ENCODE measurements at places on chromosomes 5 and 9.
A peak's percentile ranks its signal among the peaks of the same experiment; 100 is the strongest.

- no peak for DNase-seq
Measured at GRCh38 chr9:126802318-126803059, 2.4 kb upstream of the ZBTB43 start.

DNA sequence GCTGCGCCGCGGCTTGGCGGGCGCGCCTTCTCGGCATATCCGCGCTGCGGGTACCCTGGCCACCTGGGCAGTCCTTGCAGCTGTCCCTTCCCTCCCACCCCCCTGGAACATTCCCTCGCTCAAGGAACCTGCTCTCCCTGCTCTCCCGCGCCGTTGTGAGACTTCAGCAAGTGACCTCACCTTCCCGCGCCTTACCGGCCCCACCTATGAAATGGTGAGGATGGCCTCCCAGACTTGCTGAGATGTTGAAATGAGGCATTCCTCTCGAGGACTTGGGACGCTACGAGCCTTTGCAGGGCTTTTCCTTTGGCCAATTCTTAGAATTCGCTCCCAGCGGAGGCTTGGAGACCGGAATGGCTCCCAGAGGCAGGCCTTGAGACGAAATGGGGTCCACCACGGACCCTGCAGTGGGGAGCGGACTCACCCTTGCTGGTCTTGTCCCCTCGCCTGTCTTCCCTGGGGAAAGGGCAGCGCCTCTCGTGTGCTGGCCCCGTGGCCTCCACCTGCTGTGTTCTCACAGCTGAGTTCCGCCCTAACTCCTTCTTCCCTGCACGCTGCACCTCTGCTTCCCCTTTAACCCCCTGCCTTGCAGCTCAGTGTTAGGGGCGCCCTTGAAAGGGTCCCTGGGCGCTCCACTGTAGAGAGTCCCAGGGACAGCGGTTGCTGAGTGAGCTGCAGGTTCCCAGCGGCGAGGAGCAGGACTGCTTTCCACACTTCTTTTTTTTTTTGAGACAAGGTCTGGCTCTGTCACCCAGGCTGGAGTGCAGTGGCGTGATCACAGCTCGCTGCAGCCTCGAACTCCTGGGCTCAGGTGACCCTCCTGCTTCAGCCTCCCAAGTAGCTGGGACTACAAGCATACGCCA lies 907 bp downstream of the HMCN2 start:
- no peak for DNase-seq

- peak; percentile 14 for DNase-seq
Measured at GRCh38 chr5:116084287-116084691, 536 bp upstream of the COMMD10 start.

GRCh38 chr5:108398964-108399363 lies 17.1 kb upstream of the FBXL17 start:
- no peak for DNase-seq

DNA sequence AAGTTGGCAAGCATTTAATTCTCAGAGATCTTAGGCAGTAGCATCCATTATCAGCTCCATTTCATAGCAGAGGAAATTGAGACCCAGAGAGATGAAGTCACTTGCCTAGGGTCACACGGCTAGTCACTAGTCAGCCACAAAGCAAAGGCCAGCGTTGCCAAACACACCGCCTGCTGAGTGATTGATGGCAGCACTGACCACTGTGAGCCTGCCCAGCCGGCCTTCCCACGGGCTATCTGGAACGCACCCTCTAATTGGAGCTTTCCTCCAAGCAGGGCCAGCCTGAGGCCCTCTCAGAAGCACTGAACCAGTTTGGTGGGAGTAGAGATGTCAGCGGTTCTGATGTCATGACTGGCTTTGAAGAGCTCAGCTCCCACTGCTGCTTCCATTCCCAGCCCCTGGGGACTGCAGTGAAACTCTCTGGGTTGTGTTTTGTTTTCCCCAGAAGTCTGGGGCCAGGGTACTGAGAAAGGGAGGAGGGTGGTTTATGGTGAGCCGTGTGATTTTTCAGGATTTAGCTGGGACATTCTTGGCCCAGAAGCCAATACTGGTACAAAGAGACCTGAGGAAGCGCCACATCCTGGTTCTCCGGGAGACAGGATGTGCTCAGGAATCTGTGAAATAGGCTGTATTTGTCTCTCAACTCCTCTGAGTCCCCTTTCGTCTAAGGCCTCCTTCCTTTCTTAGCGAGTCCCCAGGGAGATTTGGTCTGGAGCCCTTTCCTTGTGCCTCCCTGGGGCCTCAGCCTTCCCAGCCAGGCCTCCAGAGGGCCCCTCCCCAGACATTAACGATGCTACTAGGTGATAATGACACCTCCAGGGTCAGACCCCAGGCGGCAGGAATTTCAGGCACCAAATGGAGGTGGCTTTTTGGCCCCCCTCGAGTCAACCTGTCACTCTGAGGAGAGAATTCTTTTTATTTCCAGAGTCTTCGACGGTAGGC lies 44.5 kb downstream of the SPRY4 start:
- DNase-seq, result no peak

GRCh38 chr5:149254506-149254905 lies 17.2 kb upstream of the AFAP1L1 start:
- DNase-seq, result no peak

- peak; percentile 69 for DNase-seq
Measured at GRCh38 chr5:173615884-173616576, 420 bp downstream of the BOD1 start.

GRCh38 chr9:19161257-19162025 lies 34.1 kb upstream of the PLIN2 start:
- peak; percentile 96 for DNase-seq

DNA sequence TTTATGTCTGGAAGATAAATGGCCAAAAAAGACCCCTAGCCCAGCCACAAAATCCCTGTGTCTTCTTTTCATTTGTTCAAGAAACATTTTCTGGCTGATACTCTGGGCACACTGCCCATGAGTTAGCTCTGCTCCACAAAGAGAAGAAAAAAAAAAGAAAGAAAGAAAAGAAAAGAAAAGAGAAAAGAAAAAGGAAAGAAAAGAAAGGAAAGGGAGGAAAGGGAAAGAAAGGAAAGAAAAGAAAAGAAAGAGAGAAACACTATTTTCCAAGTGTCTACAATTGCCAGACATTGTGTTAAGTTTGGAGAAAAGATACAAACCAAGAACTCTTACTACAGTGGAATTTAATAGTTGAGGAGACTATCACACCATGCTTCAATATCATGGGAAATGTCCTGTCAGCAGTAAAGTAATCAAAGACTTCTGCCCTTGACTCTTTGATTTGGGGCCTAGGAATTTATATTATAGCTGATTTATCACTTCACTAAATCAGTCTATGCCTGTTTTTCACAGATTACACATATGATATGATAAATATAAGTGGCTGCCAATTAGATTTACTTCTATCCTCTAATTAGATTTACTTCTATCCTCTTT lies 3.0 kb downstream of the TRMO start:
- DNase-seq, result no peak

GRCh38 chr5:132424167-132424880 lies 54.8 kb downstream of the SLC22A5 start:
- DNase-seq, result no peak

DNA sequence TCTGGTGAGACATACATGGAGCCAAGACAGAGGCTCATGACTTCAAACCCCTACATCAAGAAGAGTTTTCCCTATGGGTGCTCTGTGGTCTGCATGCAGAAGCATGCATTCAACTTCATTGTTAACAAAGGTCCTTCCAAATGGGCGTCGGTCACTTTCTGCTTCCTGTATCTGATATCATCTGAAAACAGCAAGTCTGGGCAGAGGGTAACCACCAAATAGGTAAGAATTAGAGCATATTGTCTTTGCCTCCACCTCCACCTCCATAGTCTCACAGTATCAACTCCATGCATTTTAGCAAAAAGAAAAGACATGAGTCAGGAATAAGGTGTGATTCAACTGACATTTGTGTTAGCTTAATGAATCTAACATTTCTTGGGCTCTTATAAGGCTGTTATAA lies 462.9 kb downstream of the DMRT2 start:
- DNase-seq, result no peak

- DNase-seq, result no peak
Measured at GRCh38 chr5:43554497-43554896, 2.4 kb downstream of the PAIP1 start.

GRCh38 chr5:151151793-151152192 lies 5.8 kb downstream of the ANXA6 start:
- DNase-seq, result peak; percentile 97

GRCh38 chr9:2697492-2697891 lies 19.8 kb upstream of the KCNV2 start:
- no peak for DNase-seq

GRCh38 chr5:61333321-61333953 lies 1.4 kb downstream of the ZSWIM6 start:
- no peak for DNase-seq

- no peak for DNase-seq
Measured at GRCh38 chr9:135040892-135041291, 46.6 kb upstream of the OLFM1 start.

DNA sequence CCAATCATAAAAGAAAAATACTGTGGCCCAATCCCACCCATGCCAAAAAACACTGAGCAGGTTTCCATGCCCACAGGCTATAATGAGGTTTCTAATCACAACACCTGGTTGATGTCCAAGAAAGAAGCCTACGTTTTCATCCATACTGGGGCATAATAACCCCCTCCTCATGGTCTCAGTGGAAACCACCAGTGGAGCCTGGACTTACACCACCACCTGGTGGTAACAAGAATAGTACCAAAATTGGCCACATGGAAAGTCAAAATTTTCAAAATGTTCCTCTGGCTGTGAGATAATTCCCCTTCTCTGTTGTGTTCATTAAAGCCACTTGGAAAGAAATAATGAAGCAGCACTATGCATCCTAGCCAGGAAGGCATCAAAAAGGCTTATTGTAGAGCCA lies 687.3 kb upstream of the ST8SIA4 start:
- DNase-seq, result no peak

- DNase-seq, result peak; percentile 33
Measured at GRCh38 chr5:80502800-80503199, 14.9 kb downstream of the FAM151B start.

DNA sequence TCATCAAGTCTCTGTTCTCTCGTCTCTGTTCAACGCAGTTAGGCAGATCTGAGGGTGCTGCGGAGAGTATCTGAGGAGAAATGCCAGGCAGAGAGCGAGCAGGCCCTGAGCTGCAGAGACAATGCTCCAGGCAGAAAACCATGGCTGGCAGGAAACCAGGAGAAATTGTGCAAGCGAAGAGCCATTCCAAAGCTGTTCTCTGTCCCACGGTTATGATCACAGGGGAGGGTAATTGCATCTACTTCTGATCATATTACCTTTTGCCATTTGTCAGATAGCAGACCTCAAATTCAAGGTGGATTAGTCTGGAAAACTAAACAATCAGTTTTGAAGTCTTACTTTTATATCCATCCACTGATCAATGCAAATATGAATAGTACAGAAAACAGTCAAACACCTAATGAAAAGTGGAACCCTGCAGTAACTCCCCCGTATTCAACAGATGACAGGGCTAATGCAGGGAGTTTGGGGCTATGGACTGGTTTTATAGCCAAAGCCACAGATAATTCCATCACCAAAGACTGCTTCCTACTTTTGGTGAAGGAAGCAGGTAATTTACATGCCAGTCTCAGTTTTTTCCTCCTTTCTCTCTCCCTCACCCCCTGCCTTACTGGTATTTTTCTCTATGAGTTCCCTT lies 228.0 kb downstream of the DCP2 start:
- DNase-seq, result no peak

- DNase-seq, result no peak
Measured at GRCh38 chr9:95879591-95879990, 4.1 kb downstream of the ERCC6L2 start.

GRCh38 chr5:106094204-106094607 lies 1576.5 kb downstream of the EFNA5 start:
- no peak for DNase-seq

DNA sequence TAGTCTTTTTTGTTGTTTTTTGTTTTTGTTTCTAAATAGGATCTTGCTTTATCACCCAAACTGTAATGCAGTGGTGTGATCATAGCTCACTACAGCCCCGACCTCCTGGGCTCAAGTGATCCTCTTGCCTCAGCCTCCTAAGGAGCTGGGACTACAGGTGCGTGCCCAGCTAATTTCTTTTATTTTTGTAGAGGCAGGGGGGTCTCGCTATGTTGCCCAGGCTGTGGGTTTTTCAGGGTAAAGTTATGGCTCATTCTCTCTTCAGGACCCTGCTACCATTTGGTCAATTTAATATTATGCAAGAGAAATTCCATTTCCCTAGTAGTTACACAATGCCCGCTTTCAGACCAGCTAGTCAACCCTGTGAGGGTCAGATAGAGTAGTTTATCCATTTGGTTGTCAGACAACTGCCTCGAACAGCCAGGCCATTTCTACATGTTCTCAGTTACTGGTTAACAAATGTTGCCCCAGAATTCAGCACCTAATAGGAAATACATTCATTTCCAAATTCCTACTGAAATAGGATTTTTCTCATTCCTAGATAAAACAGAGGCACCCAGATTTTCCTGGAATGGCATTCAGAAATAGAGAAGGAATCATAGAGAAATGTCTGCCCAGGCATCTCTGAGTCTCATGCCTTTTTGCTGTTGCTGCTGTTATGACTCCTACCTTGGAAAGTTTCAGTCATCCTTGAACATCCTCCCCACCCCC lies 6.4 kb upstream of the GLIS3 start:
- DNase-seq, result no peak

DNA sequence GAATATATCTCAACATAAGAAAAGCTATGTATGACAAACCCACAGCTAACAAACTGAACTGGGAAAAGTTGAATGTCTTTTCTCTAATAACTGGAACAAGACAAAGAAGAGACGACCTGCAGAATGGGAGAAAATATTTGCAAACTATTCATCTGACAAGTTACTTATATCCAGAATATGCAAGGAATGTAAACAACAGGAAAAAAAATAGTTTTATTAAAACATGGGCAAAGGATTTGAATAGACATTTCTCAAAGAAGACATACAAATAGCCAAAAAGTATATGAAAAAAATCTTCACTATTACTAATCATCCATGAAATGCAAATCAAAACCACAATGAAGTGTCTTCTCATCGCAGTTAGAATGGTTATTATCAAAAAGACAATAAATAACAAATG lies 181.7 kb upstream of the TLX3 start:
- DNase-seq, result no peak

DNA sequence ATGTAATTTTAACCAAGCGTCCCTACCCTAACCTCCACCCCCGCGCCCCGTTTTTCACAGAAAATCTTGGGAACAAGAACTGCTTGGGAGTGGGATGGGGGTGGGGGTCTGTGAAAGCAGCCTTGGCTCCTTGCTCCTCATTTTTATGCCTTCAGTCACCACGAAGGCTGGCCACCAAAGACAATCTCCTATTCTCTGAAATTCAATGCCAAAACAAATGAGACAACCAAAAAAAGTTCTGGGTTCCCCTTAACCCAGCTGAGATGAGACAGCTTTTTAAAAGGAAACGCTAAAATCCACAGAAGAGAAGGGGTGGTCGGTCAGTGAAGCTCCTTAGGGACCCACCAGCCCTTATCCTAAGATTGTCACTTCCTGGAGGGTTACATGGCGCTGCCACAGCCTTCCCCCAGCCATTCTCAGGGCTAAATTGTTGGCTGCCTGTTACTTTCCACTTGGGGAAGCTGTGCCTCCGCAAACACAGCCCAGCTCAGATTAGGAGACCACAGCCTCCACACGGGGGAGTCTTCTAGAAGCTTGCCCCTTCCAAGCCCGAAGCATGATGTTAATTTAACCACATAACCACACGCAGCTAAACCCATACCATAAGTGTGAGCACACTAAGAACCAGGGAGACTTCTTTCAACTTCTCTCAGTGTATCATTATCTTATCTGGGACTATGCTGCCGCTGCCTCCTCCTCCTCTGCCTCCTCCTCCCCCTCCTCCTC lies 136.3 kb downstream of the FOXD1 start:
- peak; percentile 31 for DNase-seq

- no peak for DNase-seq
Measured at GRCh38 chr9:9552665-9553064, 1060.1 kb downstream of the PTPRD start.

GRCh38 chr5:178487911-178488600 lies 102.1 kb downstream of the COL23A1 start:
- DNase-seq, result no peak
